GM12892 (cell line): ENCODE measurements at places on chromosomes 12 and 14.
A peak's percentile ranks its signal among the peaks of the same experiment; 100 is the strongest.

DNA sequence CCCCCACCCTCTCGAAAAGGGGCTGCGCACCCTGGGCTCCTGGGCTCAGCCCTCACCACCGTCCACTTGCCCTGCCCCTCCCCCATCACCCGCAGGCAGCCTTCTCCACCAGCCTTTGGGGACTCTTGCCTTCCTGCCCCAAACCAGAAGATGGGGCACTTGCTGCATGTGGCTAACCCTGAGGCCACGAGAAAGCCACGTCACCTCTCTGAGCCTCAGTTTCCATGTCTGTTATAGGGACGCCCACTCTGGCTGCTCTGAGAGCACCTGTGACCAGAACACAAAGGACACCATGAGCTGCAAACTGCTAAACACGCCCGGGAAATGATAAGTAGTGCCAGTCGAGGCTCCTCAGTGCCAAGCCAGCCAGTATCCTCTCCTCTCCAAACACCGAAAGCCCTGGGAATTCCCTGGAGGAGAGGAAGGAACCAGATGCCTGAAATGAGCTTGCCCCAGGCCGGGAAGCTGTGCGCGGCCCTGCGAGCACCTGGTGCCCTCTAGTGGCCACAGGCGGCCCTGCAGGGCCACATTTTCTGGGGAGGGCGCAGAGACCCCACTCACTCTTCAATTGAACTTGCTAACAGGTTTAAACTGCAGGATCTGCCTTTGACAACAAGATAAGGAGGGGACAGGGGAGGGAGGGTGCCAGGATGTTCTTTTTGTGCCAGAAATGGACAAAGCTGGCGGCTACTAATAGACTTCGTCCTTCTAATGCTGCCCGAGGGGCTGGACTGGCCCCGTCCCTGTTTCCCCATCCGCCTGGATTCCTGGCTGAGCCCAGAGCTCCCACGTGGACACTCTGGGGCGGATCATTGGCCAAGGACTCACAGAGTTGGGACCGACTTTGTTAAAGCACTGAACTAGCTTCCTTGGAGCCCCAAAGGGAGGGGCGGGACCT lies 10.2 kb upstream of the SERPINA9 start:
- peak; percentile 54 for DNase-seq

DNA sequence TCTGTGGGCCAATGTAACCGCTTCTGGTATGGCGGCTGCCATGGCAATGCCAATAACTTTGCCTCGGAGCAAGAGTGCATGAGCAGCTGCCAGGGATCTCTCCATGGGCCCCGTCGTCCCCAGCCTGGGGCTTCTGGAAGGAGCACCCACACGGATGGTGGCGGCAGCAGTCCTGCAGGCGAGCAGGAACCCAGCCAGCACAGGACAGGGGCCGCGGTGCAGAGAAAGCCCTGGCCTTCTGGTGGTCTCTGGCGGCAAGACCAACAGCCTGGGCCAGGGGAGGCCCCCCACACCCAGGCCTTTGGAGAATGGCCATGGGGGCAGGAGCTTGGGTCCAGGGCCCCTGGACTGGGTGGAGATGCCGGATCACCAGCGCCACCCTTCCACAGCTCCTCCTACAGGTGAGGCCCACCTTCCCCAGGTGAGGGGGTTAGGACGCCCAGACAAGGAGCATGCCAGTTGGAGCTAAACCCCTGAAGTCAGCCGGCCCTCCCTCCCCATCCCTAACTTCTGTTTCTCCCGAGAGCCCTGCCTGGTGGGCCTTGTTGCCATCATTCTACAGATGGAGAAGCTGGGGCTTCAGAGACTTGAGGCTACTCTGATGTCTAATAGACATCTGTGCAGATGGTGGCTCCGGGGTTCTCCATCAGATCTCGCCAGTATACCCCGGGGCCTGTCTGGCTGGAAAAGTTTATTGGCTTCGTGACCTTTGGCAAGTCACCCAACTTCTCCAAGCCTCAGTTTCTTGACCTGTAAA lies 25.3 kb downstream of the PAPLN start:
- DNase-seq, result peak; percentile 19

DNA sequence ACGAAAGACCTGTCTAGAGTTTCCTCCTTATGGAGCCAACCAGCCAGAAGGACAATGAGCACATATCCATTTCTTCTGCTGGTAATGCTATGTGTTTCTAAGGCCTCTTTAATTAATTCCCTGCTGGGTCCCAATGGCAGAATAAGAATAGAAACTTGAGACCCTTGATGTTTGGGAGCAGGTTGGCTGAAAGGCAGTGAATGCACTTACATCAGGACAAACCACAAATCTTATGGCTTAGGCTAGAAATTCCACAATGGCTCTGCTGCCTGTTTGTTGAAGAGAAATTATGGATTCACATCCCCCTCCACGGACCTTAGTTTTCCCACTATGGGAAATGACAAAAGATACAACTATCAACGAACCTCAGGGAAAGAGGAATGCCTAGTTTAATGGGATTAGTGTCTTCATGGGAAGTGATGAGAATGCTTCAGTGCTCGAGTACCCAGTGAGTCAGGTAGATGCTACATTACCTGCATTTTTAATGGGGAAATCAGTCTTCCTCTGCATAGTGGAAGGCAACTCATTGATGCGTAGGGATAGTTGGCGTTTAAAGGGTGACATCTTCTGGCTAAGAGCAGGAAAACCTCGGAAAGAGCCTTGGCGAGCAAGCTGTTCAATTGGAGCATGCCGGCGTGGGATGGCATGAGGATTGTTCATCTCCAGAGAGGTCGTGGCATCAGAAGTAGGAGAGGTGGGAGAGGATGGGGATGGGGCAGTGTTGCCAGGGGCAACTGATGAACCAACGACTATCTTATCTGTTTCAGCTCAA lies 46.5 kb downstream of the PAPLN start:
- no peak for DNase-seq

DNA sequence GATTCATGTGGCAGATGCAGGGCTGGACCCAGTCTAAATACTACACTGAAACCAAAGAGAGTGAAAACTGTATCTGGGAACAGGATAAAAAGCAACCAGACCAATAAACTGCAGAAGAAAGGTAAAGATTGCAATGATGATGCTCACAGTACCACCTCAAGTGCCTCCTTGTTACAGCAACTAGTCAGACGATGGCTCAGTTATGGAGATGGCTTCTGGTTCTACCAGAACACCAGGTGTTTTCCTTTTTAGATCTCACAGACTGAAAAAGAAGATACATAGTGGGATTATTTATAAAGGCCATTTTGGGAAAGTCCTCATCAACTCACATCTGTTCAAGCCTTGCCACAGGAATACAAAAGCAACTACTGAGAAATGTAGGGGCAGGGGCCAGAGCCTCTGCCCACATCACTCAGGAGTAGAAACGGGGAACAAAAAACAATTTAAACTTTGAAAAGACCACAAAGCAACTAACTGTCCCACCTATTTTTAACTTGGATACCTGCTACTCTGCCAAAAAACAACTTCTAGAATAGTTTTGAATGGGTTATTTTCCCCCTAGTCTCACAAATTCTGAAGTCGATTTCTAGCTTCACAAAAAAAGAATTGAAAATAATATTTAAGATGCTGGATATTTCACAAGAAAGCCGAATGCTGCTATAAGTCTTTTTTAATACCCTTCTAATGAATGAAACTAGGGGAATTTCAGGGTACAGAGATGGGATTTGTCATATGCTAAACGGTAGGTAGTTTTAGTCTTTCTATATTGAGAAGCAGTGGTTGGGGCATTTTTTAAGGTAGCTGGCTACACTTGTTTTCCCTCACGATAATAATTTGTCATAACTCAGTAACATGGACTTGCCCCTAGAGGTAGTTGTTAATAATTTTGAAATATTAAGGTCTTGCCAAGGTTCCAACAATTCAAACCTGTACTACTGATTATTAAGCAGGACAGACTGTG lies 197.2 kb upstream of the TMPO start:
- no peak for DNase-seq

DNA sequence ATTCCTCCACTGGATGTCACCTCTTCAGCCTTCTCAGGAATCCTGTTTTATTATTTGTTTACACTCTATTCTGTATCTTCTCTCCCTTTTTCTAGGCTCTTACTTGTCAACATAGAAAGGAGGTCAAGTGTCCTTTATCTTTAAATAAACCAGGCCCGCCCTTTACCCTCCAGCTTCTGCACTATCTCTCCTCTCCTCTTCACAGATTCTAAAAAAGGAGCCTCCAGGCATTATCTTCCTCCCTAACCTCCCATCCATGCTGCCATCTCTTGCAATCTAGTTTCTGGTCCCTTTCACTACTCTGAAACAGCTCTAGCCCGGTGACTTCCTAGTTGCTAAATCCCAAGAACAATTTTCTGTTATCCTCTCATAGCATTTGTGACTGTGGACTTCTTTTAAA lies 24.1 kb upstream of the ARID2 start:
- no peak for DNase-seq

GRCh38 chr12:128940090-128940888 lies 87.0 kb downstream of the GLT1D1 start:
- DNase-seq, result no peak

DNA sequence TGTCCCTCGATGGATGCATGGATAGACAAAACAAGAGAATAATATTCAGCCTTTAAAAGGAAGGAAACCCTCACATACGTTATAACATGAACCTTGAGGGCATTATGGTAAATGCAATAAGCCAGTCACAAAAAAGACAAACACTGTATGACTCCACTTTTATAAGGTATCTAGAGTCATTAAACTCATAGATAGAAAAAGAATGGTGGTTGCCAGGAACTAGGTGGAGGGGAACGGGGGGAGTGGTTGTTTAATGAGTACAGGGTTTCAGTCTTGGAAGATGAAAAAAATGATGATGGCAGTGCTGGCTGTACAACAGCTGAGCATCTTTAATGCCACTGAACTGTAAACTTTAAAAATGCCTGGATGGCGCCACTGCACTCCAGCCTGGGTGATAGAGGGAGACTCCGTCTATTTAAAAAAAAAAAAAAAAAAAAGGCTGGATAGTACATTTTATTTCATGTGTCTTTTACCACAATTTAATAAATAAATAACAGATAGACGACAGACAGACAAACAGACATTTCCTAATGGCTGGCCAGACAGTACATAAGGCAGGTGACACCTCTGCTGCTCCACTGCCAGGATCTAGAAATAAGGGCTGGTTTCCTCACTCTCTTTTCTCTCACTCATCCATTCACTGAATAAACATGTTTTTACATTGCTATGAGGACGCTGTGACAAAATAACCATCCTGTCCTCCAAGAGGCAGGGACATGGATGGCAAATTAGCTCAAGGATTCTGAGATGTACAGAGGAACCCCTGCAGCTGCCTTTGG lies 118.8 kb downstream of the FOXN3 start:
- no peak for DNase-seq

GRCh38 chr12:18153826-18154225 lies 63.8 kb upstream of the RERGL start:
- no peak for DNase-seq

DNA sequence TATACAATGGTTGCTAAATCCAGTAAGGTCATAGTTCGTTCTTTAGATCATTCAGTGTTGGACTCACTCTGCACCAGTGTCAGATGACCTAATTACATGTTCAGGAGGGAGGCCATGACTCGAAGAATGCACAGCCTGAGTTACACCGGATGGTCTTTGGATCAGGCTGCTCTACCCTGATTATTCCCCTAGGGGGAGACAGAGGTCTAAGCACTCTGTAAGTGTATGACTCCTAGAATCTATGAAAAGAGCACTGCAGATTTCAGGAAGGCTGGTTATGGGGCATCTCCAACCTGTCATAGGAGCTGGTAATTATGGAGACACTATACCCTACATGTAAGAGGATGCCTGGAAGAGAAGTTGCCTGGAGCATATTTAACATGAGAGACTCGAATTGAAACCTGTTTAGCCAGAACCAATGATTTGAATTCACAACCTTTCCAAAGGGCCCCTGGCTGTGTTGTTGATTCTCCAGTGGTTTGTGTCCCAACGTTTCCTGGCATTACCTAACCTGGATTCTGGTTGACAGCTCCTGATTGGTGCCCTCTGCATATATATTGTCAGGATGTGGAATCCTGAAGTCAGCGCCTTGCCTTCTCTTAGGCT lies at the start of gene MUCL1:
TSS of gene MUCL1 (plus strand) at position 584 of the 606 bp plus-strand sequence. CDS start 67 bp downstream, outside the sequence.
- DNase-seq, result peak; percentile 5

DNA sequence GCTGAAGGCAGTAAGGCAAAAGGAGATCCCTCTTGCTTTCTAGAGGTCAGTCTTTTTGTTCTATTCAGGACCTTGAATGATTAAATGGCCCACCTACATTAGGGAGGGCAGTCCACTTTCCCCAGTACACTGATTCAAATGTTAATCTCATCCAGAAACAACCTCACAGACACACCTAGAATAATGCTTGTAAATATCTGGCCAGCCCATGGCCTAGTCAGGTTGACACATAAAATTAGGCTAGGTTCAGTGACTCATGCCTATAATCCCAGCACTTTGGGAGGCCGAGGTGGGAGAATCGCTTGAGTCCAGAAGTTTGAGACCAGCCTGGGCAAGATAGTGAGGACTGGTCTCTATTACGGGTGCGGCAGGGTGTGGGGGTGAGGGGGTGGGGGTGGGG lies 43.5 kb downstream of the MIPOL1 start:
- DNase-seq, result no peak

DNA sequence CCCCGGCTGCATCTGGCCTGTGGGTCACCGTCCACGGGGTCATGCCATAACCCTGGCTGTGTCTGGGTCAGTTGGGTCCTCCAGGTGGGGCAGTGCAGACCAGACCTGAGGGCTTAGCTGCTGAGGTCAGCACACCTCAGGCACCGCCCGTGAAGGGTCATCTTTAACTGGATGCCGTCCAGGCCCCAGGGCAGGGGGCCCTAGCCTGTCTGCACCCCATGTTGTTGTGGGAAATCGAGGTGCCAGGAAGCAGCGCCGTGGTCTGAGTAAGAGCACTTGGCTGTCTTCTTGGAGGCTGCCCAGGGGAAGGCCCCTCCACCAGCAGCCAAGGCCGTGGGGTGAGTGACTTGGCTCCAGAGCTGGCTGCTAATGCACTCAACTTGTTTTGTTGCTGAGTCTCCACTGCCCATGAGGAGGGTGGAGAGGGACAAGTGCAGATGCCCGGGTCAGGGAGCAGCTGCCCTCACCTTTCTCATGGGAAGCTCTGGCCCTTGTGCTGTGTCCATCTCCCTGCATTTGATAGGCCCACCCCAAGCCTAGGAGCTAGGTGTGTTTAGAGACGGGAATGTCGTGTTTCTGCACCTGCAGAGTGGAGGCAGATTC lies 317.2 kb downstream of the TMEM121 start:
- no peak for DNase-seq

GRCh38 chr12:2783936-2784600 lies 10.7 kb upstream of the FKBP4 start:
- DNase-seq, result peak; percentile 40

DNA sequence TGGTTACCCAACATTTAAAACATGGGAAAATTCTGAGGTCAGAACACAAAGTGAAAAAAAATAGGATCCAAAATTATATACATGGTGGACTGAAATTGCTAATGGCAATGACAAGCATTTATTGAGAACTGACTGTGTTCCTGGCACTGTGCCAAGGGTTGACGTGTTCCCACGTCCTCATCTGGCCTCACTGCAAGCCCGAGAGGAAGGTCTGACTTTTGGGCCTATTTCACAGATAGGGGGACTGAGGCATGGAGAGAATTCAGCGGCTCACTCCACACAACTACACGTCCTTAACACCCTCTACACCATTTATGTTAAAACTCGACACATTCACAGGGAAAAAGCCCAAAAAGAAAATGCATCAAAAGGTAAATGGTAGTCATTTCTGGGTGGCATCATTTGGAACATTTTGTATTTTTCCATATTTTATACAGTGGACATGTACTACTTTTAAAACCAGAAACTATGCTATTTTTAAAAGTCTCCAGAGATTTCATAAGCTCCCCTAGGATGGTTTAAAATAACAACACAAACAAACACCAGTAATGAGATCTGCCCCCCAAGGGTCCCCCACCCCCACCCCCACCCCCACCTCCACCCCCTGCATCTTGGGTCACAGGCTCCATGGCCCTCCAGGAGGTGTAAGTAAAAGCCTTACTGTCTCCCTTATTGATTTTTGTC lies 27.7 kb downstream of the CLMN start:
- no peak for DNase-seq

- no peak for DNase-seq
Observed at GRCh38 chr14:38302966-38303365, 47.1 kb upstream of the CLEC14A start.
